ENCODE measurements at places on chromosomes 11 and 22.

DNA sequence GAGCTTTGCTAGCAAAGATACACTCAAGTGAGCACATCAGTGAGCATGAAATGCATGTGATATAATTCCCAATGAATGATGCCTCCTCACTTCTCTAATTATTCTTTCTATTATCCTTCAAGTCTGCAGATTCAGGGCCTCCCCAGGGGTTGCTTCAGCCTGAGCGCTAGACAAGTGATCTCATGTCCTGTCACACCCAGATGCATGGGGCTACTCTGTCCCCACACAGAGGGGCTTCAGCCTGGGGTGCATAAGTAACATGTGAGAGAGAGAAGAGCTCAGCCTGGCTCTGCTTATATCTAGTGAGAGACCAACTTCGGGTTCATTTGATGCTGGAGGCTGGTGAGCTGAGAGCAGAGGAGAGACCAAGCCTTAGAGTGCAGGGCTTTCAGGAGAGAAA is 85.2 kb downstream of the VPREB1 start:
- DNase-seq: no peak

GRCh38 chr11:59617876-59618275 is 2.3 kb upstream of the OSBP start:
- DNase-seq: no peak

GRCh38 chr11:2452321-2453012 is 7.7 kb downstream of the KCNQ1 start:
- DNase-seq: no peak

GRCh38 chr22:24554313-24555164 is at the start of gene GUCD1:
Gene GUCD1 (minus strand): TSS chr22:24555138. CDS start chr22:24554991, 147 bp downstream.
- DNase-seq: no peak

- DNase-seq: no peak
Measured at GRCh38 chr11:1234771-1235305, 12.0 kb downstream of the MUC5B start.

DNA sequence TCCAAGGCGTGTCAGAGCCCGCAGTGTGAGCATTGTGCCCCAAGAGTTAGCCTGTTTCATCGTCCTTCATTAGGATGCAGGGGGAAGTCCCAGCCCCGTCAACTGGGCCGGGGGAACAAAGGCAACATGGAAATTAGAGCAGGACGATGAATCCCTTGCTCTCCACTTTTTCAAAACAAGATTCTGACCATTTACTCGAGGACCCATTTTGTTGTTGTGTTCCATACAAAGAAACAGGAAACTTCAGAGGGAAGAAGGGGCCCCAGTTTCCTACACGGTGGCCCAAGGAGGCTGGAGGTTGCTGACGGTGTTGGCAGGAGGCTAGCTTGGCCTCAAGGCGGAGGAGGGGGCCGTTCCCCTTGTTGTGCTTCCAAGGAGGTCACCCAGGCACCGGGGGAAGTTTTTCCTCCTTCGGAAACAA is 44.0 kb upstream of the SLC1A2 start:
- DNase-seq: no peak

GRCh38 chr11:1301220-1302000 is 8.0 kb downstream of the TOLLIP start:
- DNase-seq: no peak

DNA sequence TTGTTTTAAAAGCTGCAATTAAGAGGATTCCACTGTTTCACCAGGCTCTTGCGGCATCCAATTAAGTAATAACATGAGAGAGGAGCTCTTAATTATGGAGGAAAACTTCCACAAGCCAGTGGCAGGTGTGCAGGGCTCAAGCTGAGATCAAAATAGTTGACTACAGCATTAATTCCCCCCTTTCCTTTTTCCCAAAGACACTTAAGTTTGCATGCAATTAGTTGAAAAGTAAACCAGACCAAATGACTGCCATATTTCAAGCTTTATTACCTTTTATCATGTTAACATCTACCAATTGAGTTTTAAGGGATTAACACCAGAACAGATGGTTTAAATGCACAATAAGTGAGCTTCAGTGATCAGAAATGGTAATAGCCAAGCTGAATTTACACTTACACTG is 32.1 kb downstream of the FAM168A start:
- no peak for DNase-seq

GRCh38 chr22:41366323-41367029 is 15.3 kb upstream of the TEF start:
- DNase-seq: no peak

GRCh38 chr11:83061883-83062282 is 9.8 kb downstream of the RAB30 start:
- no peak for DNase-seq

- DNase-seq: no peak
Measured at GRCh38 chr22:49602481-49602880, 225.2 kb downstream of the BRD1 start.

DNA sequence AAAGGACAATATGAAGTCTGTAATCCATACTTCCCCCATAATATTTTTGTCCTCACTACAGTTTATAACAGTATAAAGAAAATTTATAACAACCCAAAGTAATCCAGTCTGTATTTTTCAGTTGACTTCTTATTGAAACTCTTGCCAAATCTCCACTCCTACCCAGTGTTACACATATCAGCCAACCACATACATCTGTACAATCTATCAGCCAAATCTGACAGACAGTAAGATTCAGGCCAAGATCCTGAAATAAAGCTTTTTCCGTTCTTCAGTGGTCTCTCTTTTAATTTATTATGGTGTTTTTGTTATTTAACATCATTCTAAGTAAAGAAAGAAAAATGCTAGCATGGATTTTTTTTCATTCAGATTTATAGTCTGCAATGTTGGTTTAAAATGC is 2370.9 kb upstream of the RAG2 start:
- no peak for DNase-seq

DNA sequence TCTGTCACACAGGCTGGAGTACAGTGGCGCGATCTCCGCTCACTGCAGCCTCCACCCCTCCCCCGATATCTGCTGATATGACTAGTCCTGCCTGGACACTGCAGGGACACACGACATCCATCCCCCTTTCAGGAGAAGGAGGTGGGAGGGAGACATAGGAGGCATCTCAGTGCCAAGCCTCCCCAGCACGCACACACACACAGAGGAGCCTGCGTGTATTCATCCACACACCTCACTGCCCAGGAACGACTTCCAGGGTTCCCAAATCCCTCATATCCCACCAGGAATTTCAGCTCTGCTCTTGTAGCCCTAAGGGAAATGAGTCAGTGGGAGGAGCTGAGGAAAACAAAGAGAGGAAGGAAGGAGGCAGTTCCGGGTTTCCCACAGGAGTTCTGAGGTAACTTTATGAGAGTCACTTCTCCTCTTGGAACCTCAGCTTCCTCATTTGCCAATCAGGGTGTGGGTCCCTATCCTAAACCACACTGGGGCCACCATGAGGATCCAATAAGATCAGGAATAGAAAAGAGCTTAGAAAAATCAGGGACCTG is 37.2 kb upstream of the ACER3 start:
- no peak for DNase-seq

DNA sequence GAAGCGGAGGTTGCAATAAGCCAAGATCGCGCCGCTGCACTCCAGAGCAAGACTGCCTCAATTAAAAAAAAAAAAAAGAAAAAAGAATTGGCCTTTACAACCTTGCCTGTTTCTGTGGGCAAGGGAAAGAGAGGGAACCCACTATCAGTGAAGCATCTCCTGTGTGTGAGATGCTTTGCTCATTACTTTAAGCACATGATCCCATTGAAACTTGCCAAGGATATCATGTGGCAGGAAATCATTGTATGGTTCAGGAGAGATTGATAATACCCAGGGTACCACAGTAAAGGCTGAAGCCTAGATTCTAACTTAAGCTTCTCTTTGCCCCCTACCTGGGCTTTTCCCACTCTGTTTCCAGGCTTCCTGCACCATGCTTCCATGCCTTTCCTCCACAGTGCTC is 3.6 kb downstream of the LDLRAD3 start:
- DNase-seq: no peak

DNA sequence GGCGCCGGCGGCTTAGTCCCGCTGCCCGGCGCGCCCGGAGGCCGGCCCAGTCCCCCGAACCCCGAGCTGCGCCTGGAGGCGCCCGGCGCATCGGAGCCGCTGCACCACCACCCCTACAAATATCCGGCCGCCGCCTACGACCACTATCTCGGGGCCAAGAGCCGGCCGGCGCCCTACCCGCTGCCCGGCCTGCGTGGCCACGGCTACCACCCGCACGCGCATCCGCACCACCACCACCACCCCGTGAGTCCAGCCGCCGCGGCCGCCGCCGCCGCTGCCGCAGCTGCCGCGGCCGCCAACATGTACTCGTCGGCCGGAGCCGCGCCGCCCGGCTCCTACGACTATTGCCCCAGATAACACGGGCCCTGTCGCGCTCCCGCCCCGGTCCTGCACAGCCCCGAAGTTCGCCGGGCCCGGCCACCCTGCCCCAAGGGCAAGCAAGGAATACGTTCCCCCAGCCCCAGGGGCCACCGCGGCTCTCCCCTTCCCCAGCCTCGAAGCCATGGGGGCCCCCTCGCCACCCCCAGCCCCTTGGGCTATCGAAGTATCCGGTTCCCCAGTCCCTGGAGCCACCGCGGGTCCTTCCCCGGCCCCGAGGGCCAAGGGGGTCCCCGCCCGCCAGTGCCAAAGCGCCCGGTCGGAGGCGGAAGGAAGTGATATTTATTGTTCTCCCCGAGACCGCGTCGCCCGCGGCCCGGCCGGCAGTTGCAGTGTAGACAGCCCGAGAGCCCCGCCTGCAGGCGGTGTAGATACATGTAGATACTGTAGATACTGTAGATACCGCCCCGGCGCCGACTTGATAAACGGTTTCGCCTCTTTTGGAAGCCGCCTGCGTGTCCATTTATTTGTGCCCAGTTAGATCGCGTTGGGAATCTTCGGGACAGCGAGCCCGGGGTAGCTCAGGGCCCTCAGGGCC is 6.2 kb downstream of the TBX1 start:
- peak; percentile 62 for DNase-seq

DNA sequence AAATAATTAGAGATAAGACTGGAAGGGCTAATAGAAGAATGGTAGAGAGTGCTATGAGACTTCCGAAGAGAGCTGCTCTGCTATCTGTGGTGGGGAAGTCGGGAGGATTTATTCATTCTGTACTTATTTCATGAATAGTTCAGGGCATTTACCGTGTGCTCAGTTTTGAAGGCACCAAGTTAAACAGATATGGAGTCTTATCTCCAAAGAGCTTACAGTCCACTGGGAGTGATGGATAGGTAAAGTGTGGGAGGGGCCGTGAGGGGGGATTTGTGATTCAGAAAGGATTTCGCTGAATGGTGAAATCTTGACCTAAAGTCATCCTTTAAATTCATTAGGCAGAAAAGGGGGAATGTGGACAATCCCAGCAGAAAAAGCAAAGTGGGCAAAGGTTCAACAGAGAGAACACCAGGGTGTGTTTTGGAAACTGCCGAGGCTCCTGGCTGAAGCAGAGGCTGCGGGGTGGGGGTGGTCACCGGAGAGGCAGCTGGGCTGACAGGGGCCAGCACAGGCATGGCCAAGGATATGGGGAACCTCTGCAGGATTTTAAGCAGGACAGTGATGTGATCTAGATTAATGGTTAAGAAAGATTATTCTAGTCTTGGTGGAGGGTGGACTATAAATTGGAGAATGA is 91.2 kb downstream of the UBASH3B start:
- DNase-seq: no peak

Measured in T-helper 2 cell (primary cell).